WTC11 (cell line): ENCODE measurements at places on chromosomes 16 and 17. TPM values are rescaled to one million over a fixed set of nuclear protein-coding genes. Genes with fewer than 3 reads are reported as not detected.

- no peak for DNase-seq
These were observed 6.3 kb downstream of the CLUH start for GRCh38 chr17:2705263-2705662.

- no peak for DNase-seq
These were observed 6.2 kb downstream of the NAT9 start for GRCh38 chr17:74769856-74770497.

DNA sequence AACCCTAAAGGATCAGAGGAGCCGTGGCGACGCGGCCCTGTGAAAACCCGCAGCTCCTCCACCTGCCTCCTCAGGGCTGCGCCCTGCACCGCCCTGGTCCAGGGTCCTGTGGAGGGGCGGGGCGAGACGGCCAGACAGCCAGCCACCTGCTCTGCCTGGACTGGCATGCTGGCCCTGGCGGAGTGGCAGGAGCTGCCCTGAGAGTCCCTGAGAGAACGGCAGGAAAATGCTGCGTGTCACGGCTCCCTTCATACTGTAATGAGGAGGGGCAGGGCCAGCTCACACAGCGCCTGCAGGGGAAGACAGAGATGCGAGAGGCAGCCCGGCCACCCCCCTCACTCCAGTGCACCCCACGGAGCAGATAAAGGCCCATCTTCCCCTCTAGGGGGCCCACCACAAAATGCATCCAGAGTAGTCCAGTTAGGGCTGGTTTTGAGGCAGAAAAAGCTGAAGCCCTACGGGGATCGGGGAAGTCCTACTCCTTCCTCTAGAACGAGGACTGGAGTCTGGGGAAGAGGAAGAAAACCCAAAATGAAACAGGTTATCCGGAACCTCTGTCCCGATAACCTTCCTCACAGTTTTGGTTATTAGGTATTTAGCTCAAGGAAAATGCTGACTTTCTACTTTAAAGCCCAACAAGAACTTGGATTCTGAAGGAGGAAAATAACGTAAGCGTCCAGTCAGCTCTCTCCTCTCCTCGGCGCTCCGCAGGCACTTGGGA, 97.6 kb upstream of the DNAH17 start:
- DNase-seq = peak; percentile 53

DNA sequence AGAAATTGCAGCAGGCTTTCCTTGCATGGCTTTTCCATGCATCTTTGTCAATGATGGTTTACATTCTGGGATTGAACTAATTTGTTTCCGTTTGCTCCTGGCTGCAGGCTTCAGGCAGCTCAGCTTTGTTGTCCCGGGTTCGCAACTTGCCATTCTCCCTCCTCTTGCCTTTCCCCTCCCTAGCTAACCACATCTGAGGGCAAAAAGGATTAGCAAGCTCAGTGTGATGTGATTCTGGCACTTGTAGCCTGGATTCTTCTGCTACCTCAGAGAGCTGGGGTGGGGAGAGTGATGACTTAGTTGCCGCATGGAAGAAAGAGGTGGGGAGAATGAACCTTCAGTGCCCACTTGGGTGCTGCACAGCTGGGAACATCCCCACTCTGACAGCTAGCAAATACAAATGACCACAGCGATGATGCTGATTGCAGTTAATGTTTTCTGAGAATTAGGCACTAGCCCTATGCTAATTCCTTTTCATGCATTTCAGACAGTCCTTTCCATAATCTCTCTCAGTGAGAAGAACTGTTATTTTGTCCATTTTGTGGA, 120.2 kb upstream of the SALL1 start:
- DNase-seq = no peak

GRCh38 chr16:68037841-68038597, 14.9 kb downstream of the DUS2 start:
- no peak for DNase-seq

DNA sequence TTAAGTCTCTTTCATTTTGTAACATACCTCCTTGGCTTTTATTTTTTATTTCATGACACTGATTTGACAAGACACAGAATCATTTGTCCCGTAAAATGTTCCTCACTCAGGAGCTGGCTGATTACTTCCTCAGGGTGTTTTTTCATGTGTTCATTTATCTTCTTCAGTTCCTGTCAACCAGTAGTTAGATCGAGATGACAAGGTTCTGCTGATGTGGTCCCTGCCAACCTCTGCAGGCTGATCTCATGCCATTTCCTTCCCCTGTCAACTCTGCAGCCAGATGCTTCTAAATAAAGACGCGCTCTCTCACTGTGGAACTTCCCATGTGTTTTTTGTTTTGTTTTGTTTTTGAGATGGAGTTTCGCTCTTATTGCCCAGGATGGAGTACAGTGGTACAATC, 8.1 kb upstream of the CXCL16 start:
- DNase-seq = no peak

- DNase-seq = no peak
These were observed 992 bp downstream of the NLRC3 start for GRCh38 chr16:3576211-3576610.

- DNase-seq = no peak
These were observed 22.2 kb downstream of the SLC43A2 start for GRCh38 chr17:1606352-1606985.

- DNase-seq = no peak
These were observed 1102.5 kb downstream of the CDH11 start for GRCh38 chr16:64019339-64019738.

DNA sequence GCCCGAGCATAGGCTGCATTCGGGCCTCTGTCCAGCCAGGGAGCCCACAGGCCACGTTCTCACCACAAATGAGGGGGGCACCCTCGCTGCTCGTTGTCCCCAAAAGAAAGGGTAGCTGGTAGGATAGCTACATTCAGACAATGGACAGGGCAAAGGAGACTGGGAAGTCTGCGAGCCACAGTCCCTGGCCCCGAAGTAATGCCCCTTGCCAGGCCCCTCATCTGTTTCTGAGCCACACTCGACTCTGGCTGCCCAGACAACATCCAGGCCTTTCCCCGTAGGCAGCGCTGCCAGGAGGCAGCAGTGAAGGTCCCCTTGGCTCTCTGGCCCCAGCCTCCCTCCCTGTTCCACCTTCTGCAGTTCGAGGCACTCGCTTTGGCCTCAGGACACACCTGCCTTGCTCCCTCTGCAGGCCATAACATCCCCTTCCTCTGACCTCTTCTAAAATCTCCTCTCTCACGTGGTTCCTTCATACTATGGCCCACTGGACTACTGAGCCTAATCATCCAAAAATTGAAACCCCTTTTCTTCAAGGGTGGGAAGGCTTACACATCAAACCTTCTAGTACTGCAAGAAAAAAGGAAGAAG, 12.2 kb downstream of the AIPL1 start:
- DNase-seq = no peak

DNA sequence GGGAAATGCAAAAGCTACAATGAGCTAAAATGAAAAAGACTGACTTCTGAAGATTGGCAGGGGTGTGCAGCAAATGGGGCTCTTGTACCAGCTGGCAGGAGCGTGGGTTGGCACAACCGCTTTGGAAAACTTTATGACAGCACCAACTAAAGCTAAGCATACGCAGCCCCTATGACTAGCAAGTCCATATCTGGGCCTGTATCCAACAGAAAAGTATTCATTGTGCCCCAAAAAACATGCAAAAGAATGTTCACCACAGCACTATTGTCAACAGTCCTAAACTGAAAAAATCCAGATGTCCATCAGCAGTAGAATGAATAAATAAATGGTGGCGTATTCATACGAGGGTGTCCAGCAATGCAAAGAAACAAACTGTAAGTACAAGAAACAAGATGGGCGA, 22.6 kb upstream of the ITGA3 start:
- DNase-seq = no peak

- peak; percentile 83 for DNase-seq
These were observed 21.5 kb downstream of the GPR179 start for GRCh38 chr17:38322156-38322779.

- no peak for DNase-seq
These were observed 13.4 kb downstream of the CMC2 start for GRCh38 chr16:80993307-80993706.

GRCh38 chr16:85978976-85979375, 80.0 kb downstream of the IRF8 start:
- DNase-seq = no peak

DNA sequence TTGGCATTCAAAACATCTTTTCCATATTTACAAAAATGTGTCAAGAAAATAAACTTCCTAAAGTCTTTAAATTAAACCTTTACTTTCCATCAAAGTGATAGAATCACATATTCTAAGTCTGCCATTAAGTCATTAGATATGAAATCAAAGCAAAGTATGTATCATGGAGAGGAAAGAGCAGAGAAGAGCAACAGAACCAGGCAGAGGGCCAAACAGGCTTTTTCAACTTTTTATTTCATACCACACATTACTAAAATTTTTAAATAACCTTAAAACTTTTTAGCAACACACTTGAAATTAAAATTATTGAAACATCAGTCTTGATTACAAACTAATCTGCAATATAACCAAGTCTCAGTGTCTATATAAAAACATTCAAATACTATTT, 13.8 kb downstream of the SIAH1 start:
- no peak for DNase-seq

DNA sequence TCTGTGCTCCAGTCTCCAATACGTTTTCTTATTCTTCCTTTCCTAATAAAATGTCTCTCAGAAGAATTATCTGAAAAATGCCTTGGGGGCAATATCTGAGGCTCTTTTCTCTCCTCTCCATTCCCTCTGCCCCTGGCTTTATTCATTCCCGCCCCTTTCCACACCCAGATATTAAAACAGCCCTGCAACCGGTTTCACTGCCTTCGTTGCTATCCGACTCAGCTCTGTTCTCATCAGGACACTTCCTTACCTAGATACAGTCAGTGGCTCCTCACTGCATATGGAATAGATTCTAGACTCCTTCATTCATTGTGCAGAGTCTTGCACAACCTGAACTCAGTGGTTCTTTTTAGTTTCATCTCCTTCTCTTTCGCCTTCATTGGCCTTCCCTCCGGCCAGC, 52.0 kb upstream of the TEKT3 start:
- DNase-seq = no peak

DNA sequence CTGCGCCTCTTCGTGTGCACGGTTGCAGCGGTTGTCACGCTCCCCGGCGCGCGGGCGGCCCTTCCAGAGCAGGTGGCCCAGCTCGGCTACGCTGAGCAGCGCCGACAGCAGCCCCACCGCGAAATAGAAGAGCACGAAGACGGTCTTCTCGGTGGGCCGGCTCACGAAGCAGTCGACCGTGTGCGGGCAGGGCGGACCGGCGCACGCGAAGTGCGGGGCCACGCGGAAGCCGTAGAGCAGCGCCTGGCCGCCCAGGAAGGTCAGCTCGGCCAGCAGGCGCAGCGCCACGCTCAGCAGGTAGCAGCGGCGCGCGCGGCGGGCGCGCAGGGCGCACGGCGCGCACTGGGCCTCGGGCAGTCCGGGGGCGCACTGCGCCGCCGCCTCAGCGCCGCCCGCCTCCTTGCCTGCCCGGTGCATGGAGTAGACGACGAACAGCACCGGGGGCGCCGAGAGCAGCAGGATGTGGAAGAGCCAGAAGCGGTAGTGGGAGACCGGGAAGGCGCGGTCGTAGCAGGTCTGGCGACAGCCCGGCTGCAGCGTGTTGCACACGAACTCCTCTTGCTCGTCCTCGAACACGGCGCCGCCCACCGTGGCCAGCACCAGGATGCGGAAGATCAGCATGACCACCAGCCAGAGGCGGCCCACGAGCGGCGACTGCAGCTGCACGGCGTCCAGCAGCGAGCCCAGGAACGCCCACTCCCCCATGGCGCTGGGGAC, 1.3 kb downstream of the GJD3 start:
- peak; percentile 46 for DNase-seq

GRCh38 chr16:55297062-55297909, 26.7 kb upstream of the IRX6 start:
- no peak for DNase-seq

DNA sequence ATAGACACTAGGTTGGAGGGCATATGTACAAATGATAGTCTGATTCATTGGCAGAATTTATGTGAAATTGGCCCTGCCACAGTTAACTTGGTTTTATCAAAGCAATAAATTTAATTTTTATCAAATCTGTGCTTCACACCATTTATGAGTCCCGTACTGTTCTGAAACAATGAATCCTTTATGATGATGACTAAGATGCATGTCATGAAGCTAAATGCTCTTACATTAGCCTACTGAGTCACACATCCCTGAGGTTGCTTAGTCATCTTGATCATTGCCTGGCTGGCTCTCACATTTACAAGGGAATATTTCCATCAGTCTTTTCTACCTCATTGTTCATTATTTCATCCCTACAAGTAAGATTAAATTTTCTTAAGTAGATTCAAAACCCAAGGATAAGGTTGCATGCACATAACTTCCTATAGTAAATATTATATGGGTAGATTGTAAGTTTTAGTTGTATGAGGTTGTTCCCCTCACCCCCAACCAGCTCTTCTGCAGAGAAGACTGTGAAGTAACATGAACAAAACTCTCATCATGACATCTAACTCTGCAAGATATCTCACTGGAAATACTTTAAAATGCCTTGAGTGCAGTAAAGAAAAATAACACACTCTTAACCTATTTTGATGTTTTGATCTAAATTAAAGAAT, 170.7 kb downstream of the CYB561 start:
- no peak for DNase-seq

SSTR5 gene
- 0.61 to 0.85 TPM (median 0.78 TPM) in 3 replicates for total RNA-seq

TOP3A gene
- total RNA-seq = 54.9 to 56.1 TPM (median 56.0 TPM) in 3 replicates

KRT12 gene
- total RNA-seq = not detected in 3 replicates

APOH gene
- total RNA-seq = 0.96 to 1.9 TPM (median 1.2 TPM) in 3 replicates

SLC16A13 gene
- total RNA-seq = 5.2 to 7.1 TPM (median 6.9 TPM) in 3 replicates

NPIPB9 gene
- 1.4 to 2.5 TPM (median 1.5 TPM) in 3 replicates for total RNA-seq

GAS7 gene
- 12.3 to 13.9 TPM (median 13.4 TPM) in 3 replicates for total RNA-seq

SLC5A10 gene
- total RNA-seq = 0.09 TPM in 1 of 3 replicates, not detected in the others

CCDC200 gene
- not detected in 3 replicates for total RNA-seq
